ENCODE measurements at places on chromosomes 4 and X. TPM values are rescaled to one million over a fixed set of nuclear protein-coding genes. Genes with fewer than 3 reads are reported as not detected.

Gene CXXC4
- total RNA-seq = not detected

Gene BTC
- total RNA-seq = not detected

Gene NEUROG2
- total RNA-seq = not detected

Gene PGAM4
- not detected for total RNA-seq

Gene BMPR1B
- total RNA-seq = not detected

All from OCI-LY7 (cell line).